ENCODE measurements at places on chromosomes 4 and X.

DNA sequence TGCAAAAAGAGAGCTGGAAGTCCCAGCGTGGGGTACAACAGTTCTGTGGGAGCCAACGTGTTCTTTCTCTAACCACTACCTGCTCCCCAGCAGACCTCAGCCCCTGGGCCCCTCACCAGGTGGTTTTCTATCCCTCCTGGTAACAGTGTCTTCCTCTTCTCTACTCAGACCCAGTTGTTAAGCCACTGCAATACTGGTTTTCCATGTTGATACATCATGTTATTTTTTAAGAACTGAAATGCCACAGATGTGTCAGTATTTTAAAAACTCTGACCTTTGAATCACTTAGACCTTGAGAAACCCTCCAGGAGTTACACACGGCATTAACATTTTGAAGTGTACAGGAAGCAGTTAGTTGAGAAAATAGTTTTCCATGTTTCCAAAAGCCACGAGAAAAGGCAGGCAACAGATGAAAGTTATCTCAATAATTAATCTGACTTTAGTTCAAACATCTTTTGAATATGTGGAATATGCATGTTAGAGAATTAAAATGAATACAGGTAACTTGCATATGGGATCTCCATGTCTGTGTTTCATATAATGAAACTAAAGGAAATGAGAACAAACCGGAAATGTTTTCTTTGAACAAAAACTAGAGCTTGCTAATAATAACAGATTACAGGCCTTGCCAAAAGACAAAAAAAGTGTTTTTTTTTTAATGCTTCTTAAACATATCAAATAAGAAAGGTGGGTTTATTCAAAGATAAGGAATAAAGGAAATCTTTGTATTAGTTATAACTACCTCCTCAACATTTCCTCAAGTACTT is 108.8 kb downstream of the ZNF827 start:
- DNase-seq, result no peak

GRCh38 chr4:165844161-165844560 is 28.9 kb upstream of the TLL1 start:
- no peak for DNase-seq

- DNase-seq, result no peak
Observed at GRCh38 chr4:106864231-106864630, 171.9 kb downstream of the DKK2 start.

DNA sequence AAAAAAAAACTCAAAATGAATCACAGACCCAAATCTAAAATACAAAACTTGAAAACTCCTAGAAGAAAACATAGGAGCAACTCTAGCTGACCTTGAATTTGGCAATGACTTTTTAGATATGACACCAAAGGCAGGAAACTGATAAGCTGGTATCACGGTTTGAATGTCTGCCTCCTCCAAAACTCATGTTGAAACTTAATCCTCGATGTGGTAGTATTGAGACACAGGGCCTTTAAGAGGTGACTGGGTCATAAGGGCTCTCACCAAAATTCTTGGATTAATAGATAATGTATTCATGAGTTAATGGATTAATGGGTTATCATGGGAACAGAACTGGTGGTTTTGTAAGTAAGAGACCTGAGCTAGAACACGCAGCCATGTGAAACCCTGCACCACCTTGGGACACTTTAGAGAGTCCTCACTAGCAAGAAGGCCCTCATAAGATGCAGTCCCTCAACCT is 40.5 kb downstream of the FRYL start:
- DNase-seq, result no peak

GRCh38 chr4:166121897-166122296 is 248.9 kb downstream of the TLL1 start:
- DNase-seq, result no peak

GRCh38 chrX:103423955-103424638 is 47.8 kb downstream of the BEX3 start:
- DNase-seq, result no peak

GRCh38 chrX:22952010-22952409 is 47.8 kb upstream of the DDX53 start:
- no peak for DNase-seq

DNA sequence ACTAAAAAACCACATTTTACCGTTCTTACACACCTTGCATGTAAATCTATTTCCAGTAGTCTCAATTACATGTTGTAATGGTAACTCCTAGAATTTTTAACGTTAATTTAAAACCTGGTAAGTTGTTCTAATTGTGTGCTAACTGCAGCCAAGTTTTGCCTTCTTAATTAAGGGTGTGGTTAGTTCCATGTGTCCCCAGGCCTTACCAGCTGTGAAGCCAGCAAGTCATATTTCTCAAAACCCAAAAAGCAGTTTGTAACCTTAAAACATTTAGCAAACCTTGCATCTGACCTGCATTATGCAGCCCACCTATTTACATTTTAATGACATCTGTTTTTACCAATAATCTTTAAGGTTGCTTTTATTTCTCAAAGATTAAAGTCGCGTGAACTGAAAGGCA is 18.4 kb upstream of the FAM47E start:
- no peak for DNase-seq

DNA sequence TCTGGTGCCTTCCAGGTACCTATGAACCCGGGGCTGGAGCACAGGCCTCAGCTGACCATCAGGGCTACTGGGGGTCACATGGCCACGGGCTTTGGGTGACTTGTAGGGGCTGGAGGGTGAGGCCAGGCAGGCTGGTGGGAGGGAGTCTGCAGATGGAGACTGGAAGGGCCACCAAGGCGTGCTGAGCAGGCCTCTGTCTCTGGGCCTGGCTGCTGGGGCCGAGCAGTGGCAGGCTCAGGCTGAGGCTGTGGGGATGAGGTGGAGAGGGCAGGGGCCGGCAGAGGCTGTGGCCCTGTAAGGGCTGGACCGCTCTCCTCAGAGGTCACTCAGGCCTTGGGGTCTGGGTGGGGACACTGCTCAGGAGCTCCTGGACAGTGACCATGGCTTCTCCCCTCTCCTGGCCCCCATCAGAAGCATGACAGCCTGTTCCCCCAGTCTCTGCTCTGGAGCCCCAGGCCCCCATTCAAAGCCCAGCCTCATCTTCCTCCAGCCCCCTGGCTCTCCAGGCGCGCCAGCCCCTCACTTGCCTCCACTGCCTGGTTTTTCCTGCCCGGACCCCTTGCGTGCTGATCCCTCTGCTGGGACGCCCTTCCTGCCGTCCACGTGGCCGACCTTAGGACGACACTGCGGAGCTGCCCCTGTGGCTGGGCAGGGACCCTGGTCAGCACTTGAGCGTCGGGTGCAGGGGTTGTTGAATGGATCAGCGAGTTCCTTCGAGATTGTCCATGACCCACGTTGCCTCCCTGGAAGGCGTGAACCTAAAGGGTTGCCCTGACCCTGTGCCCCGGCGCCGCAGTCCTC is 11.1 kb upstream of the NAT8L start:
- no peak for DNase-seq

DNA sequence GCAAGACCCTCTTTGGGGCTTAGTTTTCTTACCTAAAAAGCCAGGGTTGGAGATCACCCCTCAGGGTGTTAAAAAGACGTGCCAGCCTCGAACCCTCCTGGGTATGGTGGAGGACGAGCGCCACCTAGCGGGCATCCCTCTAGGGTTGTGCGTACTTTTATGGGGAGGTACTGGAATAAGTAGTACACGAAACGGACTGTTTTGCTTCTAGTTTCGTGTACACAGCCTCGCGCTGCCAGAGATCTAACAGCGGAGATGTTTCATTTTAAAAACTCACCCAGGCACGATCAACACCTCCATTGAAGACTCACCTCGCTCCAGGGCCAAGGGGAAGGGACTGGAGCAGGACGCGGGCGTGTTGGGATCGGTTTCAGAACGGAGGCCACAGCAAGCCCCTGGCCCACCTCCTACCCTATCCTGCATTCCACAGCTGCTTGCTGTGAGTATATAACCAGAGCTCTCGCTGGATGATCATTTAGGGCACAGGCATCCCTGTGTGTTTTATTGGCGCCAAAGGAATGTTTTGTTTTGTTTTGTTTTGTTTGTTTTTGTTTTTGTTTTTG is 4.8 kb upstream of the NKX3-2 start:
- DNase-seq, result peak; percentile 89

DNA sequence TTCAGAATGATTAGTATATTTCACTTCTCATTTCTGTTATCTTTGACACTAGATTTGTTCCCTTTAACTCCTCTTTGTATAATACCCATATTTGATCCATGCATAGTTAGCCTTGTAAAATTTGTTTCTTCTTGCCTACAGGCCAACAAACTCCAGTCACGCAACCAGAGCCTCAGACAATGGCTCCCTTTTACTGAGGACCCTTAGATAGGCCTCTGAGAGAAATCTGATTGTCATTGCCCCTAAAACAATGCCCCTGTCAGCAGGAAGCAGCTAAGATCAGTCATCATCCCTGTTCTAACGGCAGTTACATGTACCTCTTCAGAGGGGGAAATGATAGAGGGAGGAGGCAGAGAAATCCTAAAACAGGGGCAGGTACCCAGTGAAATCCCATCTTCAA is 190.6 kb upstream of the TENT5D start:
- DNase-seq, result no peak

DNA sequence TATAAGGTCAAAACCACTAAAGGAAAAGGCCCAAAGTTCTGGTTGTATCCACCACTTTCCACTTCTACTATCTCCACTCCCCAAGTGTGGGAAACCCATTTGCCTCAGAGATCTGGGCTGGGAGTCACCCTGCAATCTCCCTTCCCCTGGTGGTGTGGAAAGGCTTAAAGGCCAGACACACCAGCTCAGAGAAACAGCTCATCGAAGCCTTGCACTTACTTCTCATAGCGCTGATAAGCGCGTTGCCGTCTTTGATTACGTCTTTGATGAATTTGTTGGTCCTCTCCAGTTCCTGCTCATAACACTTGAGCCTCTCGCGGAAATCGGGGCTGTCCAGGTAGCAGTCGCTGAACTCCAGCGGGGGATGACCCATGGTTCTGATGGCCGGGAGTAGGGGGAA is 647 bp downstream of the OPHN1 start:
- DNase-seq, result no peak

DNA sequence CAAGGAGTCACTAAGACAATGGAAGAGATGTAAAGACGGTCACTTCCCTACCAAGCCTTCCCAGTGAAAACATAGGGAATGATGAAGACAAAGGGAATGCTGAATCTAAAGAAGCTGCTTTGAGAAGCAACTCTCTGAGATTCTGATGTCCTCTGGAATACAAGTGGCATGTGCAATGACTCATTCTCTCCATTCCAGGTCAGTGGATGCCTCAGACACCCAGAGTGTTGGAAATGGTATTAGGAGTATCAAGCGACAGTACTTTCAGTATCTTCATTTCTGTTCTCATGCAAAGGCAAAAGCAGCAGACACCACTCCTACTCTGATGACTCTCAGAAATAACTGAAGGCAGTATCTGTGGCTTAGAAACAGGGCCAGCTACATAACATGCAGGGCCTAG is 102.6 kb downstream of the FSTL5 start:
- no peak for DNase-seq

DNA sequence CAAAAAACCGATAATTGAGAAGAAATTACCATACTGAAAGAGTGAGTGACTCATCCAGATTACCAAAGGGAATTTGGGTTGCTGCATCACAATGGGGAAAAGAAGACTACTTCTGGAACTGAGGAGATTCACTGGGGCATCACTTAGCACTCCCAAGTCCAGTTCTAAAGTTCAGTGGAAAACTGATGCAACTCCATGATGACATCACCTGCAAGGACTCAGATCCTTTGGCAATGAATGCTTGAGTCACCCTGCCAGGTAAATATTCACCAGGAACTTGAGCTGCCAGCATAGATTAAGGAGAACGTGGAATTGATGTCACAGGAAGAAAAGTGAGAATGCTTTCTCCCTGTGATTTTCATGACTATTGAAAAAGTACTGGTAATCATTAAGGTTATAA is 32.0 kb upstream of the SMIM10L2A start:
- no peak for DNase-seq

GRCh38 chr4:148926276-148927260 is 484.4 kb upstream of the NR3C2 start:
- DNase-seq, result no peak

GRCh38 chrX:43909141-43909540 is 26.9 kb upstream of the MAOB start:
- DNase-seq, result no peak

DNA sequence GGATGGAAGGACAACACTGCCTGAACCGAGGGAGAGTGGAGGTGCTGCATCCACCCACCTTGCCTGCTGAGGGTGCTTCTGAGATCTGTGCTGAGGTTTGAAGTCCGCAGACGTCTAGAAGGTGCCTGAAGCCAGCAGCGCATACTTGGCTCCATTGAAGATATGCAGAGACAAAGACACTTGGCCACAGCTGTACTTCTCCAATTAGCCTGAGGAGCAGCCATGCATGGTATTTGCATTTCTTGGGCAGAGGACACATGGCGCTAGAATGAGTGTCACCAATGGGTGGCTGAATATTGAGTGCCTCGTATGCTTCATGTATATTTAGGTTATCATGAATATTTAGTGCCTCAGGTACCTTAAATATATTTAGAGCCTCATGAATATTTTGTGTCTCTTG is 128.7 kb upstream of the ATP6AP2 start:
- DNase-seq, result no peak

- no peak for DNase-seq
Observed at GRCh38 chr4:115906428-115906827, 793.0 kb upstream of the NDST4 start.

DNA sequence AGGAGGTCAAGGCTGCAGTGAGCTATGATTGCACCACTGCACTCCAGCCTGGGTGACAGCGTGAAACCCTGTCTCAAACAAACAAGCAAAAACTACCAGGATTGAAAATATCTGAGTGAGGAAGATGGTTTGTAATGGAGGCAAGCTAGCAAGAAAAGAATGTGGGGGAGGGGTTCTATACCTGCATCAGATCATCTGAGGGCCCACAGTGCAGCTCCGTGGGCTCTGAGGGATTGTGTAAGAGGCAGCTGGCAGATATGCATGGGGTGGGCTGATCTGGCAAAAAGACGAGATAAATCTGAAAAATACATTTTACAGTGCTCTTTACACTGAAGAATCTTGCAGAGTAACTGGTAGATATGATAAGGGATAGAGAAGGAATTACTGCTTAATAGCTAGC is 28.9 kb upstream of the CHRNA9 start:
- DNase-seq, result no peak

All from stimulated activated CD4-positive, alpha-beta T cell treated with anti-CD3 and anti-CD28 coated beads, Interleukin-4, amount 100 ng/mL, for 4 hours (primary cell).